ENCODE measurements at places on chromosomes 2 and 18.

DNA sequence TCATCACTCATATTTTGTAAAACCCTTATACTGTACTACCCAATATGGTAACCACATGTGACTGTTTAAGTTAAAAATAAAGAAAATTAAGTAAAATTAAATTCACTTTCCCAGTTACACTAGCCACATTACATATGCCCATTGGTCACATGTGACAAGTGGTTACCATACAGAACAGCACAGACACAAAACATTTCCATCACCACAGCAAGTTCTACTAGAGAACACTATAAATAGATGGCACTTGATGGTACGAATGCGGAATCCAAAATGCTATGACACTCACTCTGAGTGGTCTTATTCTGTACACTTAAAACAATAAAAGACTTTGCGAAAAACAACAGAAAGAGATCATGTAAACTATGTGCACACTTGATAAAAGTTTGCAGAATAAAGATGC is 202.2 kb downstream of the PDE1A start:
- DNase-seq = no peak

DNA sequence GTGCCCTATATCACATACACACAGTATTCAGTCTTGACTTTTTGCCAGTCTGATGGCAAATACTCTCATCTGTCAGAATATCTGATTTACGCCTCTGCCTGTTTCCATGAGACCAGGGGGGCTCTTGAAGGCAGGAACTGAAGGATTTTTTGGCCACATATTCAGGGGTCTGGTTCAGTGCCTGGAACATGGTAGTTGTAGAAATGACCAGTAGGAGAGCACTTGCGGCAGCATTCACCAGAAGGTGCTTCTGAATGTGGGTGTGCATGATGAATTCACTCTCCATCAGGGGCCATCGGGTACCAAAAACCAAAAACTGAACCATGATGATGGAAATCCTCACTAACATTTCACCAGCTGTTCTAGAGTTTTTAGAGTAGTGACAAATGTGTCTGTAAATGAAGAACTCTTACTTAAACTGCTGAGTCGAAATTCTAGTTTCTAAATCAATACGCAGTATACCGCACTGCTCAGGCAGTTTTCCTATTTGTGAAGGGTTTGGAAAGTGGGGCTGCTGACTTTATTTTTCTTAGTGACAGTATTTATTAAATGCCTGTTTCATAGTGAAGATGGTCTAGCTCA is 54.6 kb downstream of the MERTK start:
- DNase-seq = no peak

DNA sequence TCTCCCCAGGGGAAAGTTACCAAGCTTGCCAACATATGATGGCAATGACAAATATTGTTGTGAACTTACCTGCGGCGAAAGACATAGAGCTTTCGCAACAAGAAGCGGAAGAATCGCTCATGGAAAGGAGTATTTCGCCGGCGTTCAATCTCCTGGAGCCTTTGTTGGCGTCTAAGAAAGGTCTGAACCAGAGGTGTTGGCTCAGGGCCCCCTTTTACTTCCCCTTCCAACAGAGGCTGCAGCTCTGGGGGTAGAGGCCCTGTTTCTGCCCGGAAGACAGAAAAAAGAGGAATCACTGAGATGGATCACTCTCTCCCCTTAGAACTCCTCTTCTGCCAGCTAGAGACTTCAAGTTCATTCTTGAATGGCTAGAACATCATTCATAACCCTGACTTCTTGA is 10.8 kb downstream of the GGCX start:
- DNase-seq = no peak

GRCh38 chr2:146844226-146844990 is 1000.4 kb upstream of the ACVR2A start:
- DNase-seq = peak; percentile 14

- DNase-seq = no peak
Observed at GRCh38 chr2:174181368-174181767, 67.0 kb downstream of the OLA1 start.

GRCh38 chr2:219702796-219703545 is 75.5 kb downstream of the SLC4A3 start:
- no peak for DNase-seq
